NCI-H446 treated with DMSO at 0.1 percent for 48 hours (cell line): ENCODE measurements at places on chromosomes 1 and 21.

- no peak for DNase-seq
Measured at GRCh38 chr1:155392898-155393411, 72.3 kb downstream of the RUSC1 start.

GRCh38 chr1:183206538-183207122 lies 20.6 kb downstream of the LAMC2 start:
- no peak for DNase-seq

GRCh38 chr21:28949318-28949717 lies 43.4 kb downstream of the LTN1 start:
- DNase-seq, result no peak

GRCh38 chr1:94246692-94247137 lies 9.3 kb upstream of the ARHGAP29 start:
- DNase-seq, result no peak

DNA sequence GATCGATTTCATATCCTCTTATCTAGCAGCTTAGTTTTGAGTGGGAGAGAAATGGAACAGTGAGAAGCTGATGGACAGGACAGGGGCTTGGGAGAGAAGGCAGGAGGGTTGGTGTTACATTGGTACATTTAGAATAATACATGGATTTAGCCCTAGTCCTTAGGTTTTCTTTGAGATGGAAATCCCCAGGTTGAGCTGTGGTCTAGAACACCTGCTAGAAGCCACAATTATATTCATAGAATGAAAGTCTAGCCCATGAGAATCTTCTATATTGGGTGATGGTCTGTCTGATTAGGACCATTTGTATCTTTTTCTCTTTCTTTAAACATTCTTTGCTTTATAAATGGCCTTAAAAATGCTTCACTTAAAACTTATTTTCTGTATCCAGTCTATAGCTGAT lies 19.9 kb downstream of the CRNN start:
- DNase-seq, result no peak

- no peak for DNase-seq
Measured at GRCh38 chr1:22038036-22038435, 14.5 kb upstream of the CDC42 start.

- no peak for DNase-seq
Measured at GRCh38 chr1:196535727-196536126, 72.5 kb downstream of the KCNT2 start.

GRCh38 chr1:84083307-84083706 lies 60.8 kb upstream of the PRKACB start:
- DNase-seq, result peak; percentile 83

DNA sequence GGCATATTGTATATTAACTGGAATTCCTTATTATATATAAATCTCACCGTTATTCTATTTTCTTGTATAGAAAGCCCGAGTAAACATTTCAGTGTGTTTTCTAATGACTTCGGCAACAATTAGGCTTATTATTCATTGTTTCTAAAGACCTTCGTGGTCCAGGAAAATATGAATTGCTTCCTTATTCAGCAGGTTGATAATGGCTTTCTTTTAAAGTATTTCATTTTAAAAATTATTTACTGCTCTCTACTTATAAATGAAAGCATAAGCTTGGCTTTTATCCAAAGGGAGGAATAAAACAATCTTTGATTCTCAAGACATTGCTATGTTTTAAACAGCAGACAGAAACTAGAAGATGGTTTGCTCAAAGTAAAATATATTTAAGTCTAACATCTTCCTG lies 198.4 kb upstream of the RGS18 start:
- no peak for DNase-seq

DNA sequence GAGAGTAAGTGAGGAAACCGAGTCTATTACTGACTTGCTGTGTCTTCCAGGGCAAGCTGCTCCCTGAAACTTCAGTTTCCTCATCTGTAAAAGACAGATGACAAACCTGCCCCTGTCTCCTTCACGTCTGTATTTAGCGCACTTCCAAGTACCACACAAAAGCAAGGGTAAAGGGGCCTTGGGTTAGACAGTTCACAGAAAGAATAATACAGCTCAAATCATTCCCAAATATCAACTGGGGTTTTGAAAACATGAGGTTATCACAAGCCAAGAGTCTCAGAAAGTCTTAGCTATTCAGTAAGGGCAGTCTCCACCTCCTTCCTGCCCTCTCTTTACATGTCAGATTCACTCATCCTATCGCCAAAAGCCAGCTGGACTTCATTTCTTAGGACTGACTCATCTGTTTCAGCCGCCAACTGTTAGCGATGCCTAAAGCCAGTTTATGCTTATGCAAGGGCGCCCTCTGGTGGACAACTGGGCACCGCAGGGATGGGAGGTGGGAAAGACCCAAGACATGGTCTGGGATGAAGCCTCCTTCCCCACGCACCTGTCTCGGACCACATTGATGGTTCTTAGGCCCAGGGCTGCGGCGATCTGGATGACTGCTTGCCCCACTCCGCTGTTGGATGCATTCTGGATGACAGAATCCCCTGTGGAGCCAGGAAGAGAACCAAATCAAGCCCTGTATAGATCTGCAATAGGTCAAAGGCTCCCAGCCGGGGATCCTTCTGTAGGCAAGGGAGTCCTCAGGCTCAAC lies 21.1 kb upstream of the SRSF4 start:
- DNase-seq, result peak; percentile 95

DNA sequence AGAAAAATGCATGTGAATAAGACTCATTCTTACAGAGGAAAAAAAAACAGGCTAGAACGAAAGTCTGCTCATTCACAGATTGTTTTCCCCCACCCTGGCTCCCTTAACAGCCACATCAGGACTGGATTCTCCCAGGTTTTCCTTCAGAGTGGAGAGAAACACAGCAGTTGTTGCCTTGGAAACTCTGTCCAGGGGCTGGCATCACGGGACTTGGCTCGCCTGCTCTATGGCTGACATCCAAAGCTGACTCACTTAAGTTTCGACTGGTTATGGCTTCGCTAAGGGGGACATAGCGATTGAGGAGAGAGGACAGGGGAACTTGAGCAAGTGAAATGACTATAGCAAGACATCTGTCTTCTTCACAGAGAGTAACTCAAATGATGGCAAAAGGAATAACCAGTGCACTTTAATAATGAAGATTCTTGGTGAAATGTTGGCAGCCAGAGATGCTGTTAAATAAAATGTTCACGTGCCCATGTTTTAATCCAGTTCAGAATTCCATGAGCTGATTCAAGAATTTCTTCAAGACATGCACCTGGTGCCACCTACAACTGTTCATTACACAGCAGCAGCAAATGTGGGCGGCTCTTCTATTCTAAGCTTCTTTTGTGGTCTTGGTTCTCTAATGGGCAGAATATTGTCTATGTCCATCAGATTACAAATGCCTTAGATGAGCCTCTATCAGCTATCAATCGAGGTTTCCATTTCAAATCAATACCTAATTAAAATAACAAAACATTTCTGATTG lies 21.8 kb downstream of the MIS18A start:
- peak; percentile 86 for DNase-seq

- no peak for DNase-seq
Measured at GRCh38 chr1:62840555-62840954, 56.6 kb downstream of the ATG4C start.

DNA sequence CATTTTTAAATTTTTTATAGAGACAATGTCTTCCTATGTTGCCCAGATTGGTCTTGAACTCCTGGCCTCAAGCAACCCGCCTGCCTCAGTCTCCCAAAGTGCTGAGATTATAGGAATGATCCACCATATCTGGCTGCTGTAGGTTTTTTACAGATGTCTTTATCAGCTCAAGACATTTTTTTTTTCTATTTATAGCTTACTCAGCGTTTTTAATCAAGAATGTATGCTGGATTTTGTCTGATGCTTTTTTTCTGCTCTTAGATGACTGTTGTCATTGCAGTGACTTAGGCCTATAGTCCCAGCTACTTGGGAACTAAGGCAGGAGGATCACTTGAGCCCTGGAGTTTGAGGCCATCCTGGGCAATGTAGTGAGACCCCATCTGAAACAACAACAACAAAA lies 72.5 kb downstream of the POFUT2 start:
- no peak for DNase-seq

DNA sequence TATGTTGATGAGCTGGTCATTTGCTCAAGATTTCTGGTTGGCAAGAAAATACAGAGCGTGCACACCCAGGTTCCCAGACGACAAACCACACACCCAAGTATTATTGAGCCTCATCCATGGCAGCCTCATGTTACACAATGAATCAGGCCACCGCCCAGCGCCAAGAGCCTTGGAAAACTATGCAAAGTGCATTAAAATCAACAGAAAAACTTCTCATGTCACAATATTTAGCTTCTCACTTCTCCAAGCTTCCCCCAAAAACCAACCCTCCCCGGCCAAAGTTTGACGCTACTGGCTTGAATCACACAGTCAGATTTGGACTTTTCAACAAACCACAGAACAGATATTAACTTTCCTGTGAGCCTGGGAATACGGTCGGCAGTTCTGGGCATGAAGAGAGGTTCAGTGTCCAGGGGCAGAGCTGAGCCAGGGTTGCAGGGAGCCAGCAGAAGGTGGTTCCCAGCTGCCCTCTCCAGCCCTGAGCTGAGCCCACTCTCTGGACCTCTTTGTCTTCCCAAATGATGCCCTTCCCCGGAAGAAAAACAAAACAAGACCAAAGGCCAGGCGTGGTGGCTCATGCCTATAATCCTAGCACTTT lies 71.1 kb downstream of the SETD4 start:
- no peak for DNase-seq

DNA sequence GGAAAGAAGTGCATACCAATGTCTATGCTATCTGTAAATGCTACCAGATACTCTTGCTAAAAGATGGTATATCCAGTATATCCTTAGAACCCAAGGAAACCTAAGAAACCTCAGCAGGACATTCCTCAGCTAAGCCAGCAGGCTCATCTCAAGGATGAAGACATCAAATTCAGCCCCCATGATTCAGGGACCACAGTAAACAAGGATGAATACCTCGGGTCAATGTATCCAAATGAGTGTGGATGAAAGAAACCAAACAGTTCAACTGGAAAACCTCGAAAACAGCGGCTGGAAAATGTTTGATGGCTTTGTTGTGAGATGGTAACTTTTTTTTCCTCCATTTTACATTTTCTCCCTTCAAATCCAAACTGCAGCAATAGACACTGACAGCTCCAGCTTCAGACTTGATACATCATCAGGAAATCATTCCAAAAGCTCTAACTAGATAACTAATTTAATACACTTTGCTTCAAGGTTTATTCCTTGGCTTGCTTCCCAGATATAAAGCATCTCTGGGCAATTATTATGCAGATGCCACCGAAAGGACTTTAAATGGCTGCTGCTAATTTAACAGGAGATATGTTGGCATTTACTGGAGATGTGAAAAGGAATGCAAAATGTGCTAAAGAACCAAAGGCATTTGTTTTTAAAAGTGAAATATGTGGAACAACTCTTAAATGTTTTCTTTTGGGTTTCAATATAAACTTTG lies 73.6 kb downstream of the SMYD2 start:
- DNase-seq, result peak; percentile 6

GRCh38 chr21:39633770-39634181 lies 21.0 kb downstream of the B3GALT5 start:
- DNase-seq, result no peak

DNA sequence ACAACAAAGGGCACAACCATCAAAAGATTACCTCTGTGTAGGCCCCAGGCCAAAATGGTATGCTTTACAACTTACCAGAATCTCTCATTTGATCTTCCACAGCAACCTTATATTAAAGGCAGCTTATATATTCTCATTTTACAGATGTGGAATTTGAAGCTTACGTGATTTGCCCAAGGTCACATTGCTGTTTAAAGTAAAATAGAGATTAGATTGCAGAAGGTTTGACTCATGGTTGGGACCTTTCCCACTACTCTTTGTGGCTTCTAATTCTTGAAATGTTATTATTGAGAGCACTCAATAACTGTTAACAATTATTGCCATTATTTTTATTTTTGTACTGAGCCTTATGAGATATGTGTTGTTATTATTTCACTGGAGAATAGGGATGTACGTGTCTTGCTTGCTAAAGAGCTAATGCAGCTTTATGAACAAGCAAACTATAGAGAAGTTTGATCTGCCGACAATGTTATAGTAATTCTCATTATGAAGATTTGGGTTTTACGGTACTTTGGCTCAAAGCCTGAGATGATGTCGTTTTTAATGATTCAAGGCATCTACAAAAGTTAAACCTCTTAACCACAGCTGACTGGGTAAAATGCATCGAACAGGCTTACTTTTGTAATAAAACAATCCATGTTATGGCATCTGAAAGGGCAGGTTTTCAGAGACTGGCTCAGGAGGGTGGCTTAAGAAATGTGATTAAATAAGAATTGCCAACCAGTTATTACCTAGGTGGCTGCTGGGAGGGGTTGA lies 43.3 kb upstream of the TSNAX start:
- no peak for DNase-seq

DNA sequence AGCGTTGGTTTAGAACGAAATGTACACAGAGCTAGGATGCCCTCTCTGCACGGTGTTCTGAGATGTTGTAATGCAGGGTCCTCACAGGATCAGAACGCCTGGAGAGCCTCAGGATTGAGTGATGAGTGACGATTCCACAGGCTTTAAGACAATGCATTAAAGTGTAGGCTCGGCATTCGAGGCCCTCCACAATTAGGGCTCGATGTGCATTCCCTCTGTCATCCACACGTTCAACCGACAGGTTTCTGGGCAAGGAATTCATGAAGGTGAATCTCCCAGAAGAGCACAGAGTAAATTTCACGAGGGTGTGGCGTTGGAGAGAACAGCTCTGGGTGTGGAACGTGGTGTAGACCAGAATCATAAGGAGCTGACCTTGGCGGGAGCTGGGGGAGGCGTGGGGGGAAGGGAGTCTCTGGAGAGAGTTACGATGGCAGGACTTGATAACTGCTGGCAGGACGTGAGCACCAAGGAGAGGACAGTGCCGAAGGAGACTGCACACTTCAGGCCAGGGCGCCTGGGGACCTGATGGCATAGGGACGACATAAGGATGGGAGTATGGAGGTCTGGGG lies 51.0 kb upstream of the EFHD2 start:
- no peak for DNase-seq

DNA sequence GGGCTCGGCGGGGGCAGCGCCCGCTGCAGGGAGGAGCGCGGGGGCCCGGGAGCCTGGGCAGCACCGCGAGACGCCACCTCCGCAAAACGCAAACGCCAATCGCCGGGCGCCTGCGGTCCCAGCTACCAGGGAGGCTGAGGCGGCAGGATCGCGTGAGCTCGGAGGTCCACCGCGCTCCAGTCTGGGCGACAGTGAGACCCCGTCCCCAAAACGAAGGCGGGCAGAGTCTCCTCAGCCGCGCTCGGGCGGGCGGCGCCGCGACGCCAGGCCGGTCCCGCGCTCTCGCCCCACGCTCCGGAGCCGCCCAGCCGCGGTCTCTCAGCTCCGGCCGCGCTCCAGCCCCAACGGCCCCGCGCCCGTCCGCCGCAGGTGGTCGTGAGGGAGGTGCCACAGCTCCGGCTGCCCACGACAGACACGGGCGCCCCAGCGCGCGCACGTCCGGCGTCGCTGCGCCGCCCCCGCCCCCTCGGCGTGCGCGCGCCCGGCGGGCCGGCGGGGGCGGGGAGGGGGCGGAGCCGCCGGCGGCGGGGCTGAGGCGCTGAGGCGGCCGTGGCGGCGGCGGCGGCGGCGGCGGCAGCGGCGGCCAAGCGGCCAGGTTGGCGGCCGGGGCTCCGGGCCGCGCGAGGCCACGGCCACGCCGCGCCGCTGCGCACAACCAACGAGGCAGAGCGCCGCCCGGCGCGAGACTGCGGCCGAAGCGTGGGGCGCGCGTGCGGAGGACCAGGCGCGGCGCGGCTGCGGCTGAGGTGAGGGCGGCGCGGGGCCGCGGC lies at the start of gene ADARB1:
Gene ADARB1, plus strand, starts transcription at position 533 of the 770 bp plus-strand sequence. CDS start 97,077 bp downstream, outside the sequence.
- peak; percentile 30 for DNase-seq
